AG09309 (cell line): ENCODE measurements at places on chromosomes 7 and 10.

DNA sequence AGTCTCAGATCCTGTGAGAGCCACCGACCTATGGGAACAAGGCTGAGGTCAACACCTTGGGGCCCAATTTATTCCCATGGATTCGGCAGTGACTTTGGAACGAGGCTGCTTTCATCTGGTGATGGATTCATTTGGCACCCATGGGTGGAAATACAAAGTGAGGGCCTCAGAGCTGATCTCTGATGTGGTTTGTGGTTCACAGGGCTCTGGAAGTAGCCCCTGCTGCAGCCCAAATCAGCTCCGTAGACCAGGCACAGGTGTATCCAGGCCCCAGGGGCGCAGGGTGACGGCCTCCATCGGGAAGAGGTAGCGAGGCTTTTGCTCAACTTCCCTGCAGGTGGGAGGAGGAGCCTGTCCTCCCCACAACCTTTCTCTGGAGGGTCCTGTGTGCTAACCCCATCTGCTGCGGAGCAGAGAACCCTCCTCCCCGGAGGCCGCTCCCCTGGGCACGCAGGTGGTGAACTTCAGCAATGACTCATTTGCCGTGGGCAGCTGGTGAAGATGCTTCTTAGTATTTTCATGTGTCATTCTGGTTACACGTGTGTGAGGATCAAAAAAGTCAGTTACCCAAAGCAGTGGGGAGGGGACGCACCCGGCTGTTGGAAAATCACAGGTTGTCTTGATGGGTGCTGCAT, 7.5 kb upstream of the JAKMIP3 start:
- DNase-seq, result no peak

GRCh38 chr7:105782391-105783042, 93.9 kb downstream of the ATXN7L1 start:
- DNase-seq, result peak; percentile 58

GRCh38 chr7:134946260-134946659, 40.0 kb upstream of the AGBL3 start:
- DNase-seq, result peak; percentile 25

GRCh38 chr7:101165958-101166647, 734 bp upstream of the VGF start:
- no peak for DNase-seq

DNA sequence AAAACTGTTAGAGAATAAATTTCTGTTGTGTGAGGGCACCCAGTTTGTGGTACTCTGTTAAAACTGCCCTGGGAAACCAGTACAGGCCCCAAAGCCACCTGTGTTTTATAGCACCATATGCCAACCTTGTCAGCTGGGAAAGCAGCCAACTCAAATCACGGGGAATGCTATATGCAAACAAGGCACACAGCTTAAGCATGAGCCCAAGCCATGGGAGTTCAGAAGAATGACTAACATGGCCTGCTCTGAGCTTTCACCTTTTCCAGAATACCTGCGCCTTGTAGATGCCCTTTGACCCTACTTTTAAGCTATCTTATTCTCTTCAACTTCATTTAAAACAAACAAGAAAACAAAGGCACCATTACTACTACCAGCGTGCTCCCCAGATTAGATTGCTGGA, 5.5 kb upstream of the SLC25A13 start:
- DNase-seq, result no peak

DNA sequence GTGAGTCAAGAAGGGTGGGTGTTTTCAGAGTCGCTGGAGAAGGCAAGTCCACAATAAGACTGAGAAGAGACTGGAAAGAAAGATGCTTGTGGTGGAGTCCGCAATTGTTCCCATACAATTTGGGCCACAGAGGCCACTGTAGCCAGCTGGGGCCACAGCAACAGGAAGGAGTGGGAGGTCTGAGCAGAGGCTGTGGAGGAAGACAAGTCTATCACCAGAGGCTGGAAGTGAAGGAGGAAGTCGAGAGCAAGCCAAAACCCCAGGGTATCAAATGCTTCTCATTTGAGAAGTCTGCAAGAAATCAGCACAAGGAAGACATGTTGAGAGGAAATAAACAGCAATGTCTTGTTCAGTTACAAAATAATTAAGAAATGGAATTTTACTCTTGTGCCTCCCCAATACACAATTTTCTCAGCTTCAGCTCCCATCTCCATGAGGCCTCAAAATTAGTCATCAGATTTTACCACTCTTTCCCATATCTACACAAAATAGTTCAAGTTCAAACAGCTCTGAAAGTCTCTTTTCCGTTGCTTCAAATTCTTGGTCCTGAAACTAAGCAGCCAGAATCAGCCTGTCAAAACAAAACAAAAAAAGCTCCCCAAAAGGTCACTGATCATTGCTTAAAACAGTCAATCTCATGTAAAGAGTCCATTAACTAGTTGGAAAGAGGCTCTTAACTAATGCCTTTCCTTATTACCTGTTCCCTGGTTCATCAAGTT, 31.6 kb downstream of the SLC16A12 start:
- DNase-seq, result no peak

DNA sequence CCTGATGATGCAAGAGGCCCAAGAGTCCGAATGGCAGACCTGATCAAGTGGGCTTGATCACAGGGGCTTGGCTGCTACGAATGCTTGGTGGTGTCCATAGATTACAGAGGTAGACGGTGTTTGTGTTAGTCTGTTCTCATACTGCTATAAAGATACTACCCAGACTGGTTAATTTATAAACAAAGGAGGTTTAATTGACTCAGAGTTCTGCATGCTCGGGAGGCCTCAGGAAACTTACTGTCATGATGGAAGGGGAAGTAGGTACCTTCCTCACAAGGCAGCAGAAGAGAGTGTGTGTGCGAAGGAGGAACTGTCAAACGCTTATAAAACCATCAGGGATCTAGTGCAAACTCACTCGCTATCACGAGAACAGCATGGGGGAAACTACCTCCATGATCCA, 268.9 kb upstream of the KLF6 start:
- DNase-seq, result no peak

GRCh38 chr7:147992698-147993097, 597.9 kb upstream of the C7orf33 start:
- no peak for DNase-seq

GRCh38 chr7:17598305-17598704, 299.9 kb downstream of the AHR start:
- no peak for DNase-seq

- no peak for DNase-seq
Measured at GRCh38 chr7:43004082-43004481, 71.9 kb downstream of the MRPL32 start.

- no peak for DNase-seq
Measured at GRCh38 chr7:14973712-14974428, 71.3 kb upstream of the DGKB start.
